Mammary epithelial cell (primary cell): ENCODE measurements at places on chromosomes 3 and 15.

DNA sequence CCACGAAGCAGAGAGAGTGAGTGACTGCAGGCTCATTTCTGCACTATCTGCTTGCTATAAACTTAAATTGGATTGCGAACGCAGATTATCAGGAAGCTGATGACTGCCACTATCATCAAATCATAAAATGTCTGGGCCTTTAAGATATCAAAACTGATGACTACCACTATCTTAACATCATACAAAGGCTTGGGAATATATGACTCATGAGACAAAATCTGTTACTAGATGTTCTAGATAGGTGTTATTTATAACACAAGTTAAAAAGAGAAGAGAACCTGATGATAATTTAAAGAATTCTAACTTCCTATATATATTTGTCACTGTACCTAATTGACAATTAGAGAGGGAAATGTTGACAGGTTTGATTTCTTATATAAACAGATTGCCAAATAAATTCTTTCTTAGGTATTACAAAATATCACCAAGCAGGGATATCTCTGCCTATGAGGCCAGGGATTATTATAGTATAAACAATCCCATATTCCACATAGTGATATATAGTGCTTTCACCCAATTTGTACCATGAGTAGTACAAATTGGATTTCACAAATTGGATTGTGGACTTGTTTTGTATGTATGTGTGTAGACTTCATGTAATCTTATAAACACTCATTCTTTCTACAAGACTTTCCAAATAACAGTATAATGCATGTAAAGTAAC, 1157.2 kb downstream of the ROBO1 start:
- DNase-seq: peak; percentile 3

DNA sequence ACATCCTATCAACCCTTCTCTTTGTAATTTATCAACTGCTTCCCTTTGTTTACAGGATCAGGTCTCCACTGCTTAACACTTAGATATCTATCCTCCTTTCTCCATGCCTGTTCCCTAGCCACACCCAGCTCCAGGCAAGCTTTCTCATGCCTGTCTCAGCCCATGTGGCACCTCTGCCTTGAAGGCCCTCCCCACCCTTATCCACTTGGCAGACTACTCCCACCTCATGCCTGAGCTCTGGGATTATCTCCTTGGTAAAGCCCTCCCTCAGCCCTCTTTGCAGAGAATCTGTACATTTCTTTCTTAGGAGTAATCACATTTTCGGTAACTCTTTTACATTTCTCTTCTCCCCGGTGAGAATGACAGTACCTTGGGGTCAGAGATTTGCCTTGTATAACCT, 96.0 kb downstream of the ATP1B3 start:
- peak; percentile 11 for DNase-seq

- DNase-seq: no peak
These were observed 55.8 kb upstream of the PDZRN3 start for GRCh38 chr3:73680391-73681095.

GRCh38 chr3:79844176-79844575, 76.4 kb upstream of the ROBO1 start:
- no peak for DNase-seq

GRCh38 chr15:60408463-60408981, 10.7 kb upstream of the ANXA2 start:
- DNase-seq: peak; percentile 98

GRCh38 chr3:183515968-183516851, 39.3 kb downstream of the KLHL6 start:
- no peak for DNase-seq

DNA sequence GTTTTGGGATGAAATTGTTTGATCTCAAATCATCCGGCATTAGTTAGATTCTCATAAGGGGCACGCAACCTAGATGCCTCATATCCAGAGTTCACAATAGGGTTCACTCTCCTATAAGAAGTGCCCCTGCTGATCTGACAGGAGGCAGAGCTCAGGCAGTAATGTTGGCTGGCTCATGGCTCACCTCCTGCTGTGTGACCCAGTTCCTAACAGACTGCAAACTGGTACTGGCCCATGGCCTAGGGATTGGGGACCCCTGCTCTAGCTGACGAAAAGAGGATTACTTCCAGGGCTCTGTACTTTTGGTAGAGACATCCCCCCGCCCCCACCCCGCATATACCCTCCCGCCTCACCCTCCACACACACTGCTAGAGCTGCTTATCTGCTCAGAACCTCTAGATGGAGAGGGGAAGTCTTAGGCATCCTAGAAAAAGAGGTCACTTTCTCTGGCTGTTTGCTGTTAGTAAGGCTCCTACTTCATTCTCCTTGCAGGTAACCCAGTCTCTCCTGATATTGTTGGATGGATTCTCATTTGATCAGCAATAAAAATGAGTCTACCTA, 923.1 kb downstream of the CADM2 start:
- no peak for DNase-seq

- peak; percentile 32 for DNase-seq
These were observed 42.2 kb downstream of the CLDN18 start for GRCh38 chr3:138051947-138052802.

- DNase-seq: no peak
These were observed 203.2 kb upstream of the GAP43 start for GRCh38 chr3:115420086-115420485.

GRCh38 chr15:71259866-71260265, 144.6 kb downstream of the THSD4 start:
- DNase-seq: no peak

DNA sequence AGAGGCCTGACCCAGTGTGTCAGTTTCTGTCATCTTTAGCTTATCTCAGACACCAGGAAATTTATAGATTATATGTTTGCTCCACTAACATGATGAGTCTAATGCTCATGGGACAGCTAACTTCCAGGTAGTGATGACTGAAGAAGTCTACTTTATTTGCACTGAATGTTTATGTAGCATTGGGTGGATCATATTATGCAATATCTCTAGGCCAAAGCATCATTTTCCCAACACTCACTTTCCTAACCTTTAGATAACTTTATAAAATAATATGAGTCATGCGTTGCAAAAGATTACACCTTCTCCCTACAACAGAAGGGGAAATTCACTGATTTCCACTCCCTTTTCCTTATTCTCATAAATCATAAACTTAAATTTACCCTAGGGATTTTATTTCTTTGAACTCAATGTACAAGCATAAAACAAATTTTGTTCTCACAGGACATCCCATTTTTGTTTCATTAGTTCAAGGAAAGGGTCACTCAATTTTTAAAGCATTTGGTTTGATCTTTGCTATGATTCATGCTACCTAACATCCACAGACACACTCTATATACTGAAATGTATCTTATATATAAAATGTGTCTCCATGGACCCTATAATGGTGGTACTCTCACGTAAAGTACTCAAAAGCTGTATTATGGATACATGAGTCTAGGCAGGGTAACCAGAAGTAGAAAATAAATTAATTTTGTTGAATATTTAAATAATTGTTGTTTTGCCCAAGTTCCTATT, 225.2 kb downstream of the WDR72 start:
- DNase-seq: peak; percentile 80

- no peak for DNase-seq
These were observed 261.7 kb downstream of the MAGI1 start for GRCh38 chr3:65777050-65777449.

DNA sequence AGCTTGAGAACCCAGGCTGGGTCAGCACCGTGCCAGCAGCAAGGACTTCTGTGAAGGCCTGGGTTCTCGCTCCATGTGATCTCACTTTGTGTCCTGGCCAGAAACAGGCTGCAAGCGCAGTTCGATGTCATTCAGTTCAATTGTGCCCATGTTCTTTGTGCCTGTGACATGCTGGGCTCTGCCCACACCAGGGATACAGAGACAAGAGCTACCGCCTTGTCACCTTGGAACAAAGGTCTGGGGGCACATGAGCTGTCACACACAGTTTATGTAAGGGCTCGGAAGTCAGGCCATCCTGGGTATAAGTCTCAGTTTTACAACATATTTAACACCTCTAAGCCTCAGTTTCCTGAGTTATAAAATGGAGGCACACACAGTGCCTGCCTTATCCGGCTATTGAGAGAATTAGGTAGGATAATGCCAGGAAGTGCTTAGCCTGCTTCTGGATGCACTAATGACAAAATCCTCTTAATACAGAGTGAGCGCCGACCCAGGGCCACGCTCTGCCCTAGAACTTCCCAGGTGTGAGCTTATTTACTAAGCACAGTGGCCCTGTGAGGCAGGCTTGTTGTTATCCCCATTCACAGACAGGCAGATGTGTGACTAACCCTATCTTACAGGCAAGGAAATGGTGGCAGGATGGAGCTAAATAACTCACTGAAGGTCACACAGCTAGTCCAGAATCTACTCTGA, 50.4 kb upstream of the LIMD1 start:
- DNase-seq: no peak

DNA sequence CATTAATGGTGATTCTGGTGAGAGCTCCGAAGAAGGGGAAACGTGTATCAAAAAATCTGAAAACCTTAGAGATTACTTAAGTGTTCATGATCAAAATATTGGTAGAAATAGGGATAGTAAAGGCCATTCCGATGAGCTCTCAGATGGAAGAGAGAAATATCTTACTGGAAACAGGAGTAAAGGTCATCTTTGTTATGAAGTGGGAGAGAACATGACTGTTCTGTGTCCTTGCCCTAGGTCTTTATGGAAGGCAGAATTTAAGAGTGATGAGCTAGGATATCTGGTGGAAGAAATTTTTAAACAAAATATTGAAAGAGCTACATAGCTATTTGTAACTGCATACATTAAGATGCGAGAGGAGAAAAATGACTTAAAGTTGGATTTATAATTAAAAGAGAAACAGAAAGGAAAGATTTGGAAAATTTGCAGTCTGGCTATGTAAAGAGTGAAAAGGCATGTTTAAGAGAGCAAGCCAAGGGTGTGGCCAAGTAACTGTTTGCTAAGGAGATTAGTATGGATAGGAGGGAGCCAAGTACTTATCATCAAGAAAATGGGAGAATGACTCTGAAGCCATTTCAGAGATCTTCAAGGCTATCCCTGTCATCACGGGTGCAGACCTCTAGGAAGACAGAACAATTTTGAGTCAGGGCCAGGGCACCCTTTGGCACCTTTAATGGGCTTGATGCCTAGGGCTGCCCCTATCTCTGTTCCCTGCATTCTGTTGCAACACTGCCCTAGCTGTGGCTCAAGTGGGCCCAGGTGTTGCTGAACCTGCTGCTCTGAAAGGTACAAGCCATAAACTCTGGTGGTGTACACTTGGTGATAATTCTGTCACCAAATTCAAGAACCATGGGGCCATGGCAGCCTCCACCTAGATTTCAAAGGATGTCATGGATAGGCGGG, 27.3 kb downstream of the SLMAP start:
- DNase-seq: no peak

DNA sequence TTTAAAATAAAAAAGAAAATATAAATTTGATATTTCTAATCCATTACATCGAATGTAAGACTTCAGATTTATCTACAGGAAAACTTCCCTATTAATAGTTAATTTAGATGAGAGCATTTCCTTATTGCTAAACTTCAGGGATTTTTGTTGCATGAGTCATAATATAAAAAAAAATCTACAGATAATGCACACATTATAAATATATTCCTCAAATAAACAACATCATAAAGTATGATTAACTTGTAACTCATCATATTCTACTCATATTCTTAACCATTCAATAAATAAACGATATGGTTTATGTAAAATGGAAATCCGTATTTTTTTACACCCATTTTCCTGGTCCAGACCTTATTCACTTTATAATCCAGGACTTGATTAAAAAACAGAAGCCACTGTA, 477.0 kb downstream of the EPHA3 start:
- DNase-seq: no peak

DNA sequence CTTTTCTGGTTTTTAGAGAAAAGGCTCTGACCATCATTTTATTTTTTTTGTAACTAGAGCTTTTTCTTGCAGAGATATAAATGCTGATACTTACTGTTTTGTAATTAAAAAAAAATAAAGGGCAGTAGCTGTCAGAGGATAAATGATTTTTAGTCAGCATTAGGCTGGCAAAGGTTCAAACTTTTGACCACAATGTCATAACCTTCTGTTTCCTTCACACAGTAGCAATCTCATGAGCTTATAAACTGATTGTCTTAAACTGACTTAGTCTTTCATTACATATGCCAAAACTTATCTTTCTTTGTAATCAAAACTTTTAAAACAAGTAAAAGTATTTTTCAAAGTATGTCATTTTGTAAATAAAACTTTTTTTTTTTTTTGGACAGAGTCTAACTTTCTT, 841.9 kb downstream of the OTOL1 start:
- no peak for DNase-seq

- no peak for DNase-seq
These were observed 125.0 kb upstream of the LIPC start for GRCh38 chr15:58306591-58307312.

DNA sequence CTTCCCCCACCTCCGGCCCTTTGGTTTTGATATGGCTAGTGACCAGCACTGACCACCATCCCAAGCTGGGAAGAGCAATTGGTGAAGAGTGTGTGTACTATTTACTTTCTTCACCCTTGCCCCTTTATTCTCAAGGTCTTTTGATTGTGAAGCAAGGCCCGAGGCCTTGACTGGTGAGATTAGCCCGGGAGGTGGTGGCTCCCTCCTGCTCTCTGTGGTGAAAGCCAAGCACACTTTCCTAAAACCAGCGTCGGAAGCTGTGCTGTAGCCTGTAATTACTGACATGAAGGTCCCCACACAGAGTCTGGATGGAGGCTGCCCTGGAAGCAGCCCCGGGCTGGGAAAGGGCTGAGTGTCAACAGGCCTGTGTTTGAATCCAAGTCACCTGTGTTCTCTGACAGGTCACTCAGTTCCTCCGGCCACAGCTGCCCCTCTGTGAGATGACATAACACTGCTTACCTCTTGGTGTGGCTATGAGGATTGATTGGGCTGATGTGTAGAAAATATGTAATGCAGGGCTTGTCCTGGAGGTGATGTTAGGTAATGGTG, 60.5 kb upstream of the PRR23C start:
- no peak for DNase-seq

- no peak for DNase-seq
These were observed 36.7 kb upstream of the HRH1 start for GRCh38 chr3:11117591-11117990.

- peak; percentile 26 for DNase-seq
These were observed 68.3 kb upstream of the SLC12A8 start for GRCh38 chr3:125280668-125281361.

DNA sequence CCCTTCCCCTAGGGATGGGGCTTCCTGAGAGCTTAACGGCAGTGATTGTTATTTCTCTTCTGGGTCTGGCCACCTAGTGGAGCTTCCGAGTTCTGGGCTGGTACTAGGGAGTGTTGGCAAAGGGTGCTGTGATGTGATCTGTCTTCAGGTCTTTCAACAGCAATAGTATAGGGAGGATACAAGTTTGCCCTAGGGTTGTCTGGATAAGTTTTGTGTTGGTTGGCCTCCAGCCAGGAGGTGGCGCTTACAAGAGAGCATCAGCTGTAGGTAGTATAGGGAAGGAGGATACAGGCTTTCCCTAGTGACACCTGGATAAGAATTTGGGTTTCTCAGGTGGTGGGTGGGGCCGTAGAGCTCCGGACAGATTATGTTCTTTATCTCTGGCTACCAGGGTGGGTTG, 19.2 kb upstream of the CPOX start:
- peak; percentile 48 for DNase-seq

- peak; percentile 73 for DNase-seq
These were observed 61.3 kb downstream of the TMCO5A start for GRCh38 chr15:37995461-37996347.
